ENCODE measurements at places on chromosomes 4 and X. TPM values are rescaled to one million over a fixed set of nuclear protein-coding genes. Genes with fewer than 3 reads are reported as not detected.

DNA sequence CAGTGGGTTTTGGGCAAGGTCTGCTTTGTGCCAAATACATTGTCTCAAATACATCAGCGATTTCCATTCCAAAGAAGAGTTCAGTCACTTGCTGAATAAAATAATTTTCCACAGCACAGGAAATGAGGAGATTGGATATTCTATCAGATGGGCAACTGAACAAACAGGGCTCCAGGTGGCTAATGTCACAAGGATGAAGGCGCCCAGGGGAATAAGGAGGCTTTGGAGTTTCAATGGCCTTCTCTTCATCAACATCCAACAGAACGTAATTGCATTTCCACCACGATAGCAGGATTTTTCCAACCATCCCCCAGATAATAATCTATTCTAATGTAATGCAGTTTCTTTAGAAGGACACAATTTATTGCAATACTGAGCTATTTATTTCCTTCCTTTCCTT, 104.7 kb upstream of the KLHL13 start:
- no peak overlapping the region for H3K4me3 ChIP-seq
- H3K4me1 ChIP-seq, result no peaks in the 10 kb centered on the region
- no peaks in the 10 kb centered on the region for H3K36me3 ChIP-seq

Gene STOX2
- total RNA-seq, result not detected

Gene LIN54
- total RNA-seq, result 40.2 TPM

GRCh38 chr4:47674144-47674543, 163.7 kb downstream of the CORIN start:
- H3K27ac ChIP-seq, result no peak overlapping the region
- H3K4me3 ChIP-seq, result no peak overlapping the region
- H3K36me3 ChIP-seq, result no peaks in the 10 kb centered on the region
- DNase-seq, result no peak
- H3K4me1 ChIP-seq, result no peaks in the 10 kb centered on the region

Gene ADGRL3
- not detected for total RNA-seq

- no peak for DNase-seq
- no peak overlapping the region for H3K4me3 ChIP-seq
- no peaks in the 10 kb centered on the region for H3K27me3 ChIP-seq
- no peak overlapping the region for H3K27ac ChIP-seq
- peaks cover 9% of the 10 kb centered on the region for H3K36me3 ChIP-seq
Measured at GRCh38 chr4:159355466-159355865, 252.6 kb downstream of the RAPGEF2 start.

GRCh38 chrX:155997436-155997835, at the start of gene IL9R:
Gene IL9R, plus strand, starts transcription at chrX:155997696. Its CDS starts 64 bp downstream, at chrX:155997760.
- peaks cover 31% of the 10 kb centered on the region for H3K36me3 ChIP-seq
- peak within 1 kb of the TSS; percentile 88 for H3K4me3 ChIP-seq
- H3K27ac ChIP-seq, result peak within 1 kb of the TSS; percentile 95
- peak; percentile 89 for DNase-seq
- no peaks in the 10 kb centered on the region for H3K27me3 ChIP-seq

Gene SORCS2
- not detected for total RNA-seq

GRCh38 chr4:156838761-156839160, 132.8 kb downstream of the PDGFC start:
- no peak overlapping the region for H3K27ac ChIP-seq
- no peak overlapping the region for H3K4me3 ChIP-seq
- no peaks in the 10 kb centered on the region for H3K36me3 ChIP-seq
- no peaks in the 10 kb centered on the region for H3K27me3 ChIP-seq

Gene FREM3
- total RNA-seq, result not detected

- DNase-seq, result no peak
- H3K27me3 ChIP-seq, result no peaks in the 10 kb centered on the region
- no peak overlapping the region for H3K4me3 ChIP-seq
- H3K27ac ChIP-seq, result no peak overlapping the region
- no peaks in the 10 kb centered on the region for H3K4me1 ChIP-seq
Measured at GRCh38 chr4:85967872-85968271, 392.0 kb downstream of the MAPK10 start.

DNA sequence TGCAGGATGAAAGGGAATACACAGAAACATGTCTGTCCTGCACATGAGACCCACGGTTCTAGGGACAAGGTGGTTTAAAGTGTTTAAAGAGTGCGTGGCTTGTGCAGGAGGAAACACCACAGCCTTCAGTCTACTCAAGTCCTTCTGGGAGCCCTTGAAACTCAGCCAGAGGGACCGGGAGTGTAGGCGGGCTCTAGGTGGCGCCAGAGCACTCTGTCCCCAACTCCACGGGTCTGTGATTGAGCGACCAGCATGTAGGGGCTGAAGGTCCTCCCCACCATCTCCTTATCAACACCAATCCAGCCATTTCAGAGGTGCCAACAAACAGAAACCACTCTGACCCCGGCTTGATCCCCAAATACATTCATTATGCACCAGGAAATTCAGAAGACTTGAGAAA, 82.0 kb upstream of the CLDN34 start:
- DNase-seq, result peak; percentile 55
- no peaks in the 10 kb centered on the region for H3K27me3 ChIP-seq
- H3K27ac ChIP-seq, result no peak overlapping the region
- no peaks in the 10 kb centered on the region for H3K36me3 ChIP-seq
- no peak overlapping the region for H3K4me3 ChIP-seq
- H3K4me1 ChIP-seq, result no peaks in the 10 kb centered on the region

DNA sequence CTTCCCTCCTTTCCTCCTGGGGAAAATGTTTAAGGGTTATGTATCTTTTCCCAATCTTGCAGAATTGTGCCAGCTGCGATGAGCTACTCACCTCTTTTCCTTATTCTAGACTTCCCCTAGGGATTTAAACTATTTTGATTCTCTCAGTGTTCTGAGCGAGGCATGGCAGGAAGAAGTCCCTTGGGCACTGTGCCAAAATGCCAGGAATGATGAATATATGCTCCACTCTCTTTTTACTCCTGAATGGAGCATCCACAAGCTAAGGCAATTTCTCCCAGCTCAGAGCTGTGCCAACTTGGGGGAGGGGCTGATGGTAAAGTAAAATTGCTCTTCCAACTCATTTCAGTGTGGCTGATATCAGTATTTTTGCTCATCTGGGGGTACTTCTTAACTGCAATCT, 4.0 kb upstream of the C4orf17 start:
- no peak overlapping the region for H3K4me3 ChIP-seq
- peak overlapping the region; percentile 61 for H3K27ac ChIP-seq
- peaks cover 34% of the 10 kb centered on the region for H3K4me1 ChIP-seq
- no peaks in the 10 kb centered on the region for H3K36me3 ChIP-seq
- DNase-seq, result no peak
- no peaks in the 10 kb centered on the region for H3K27me3 ChIP-seq

DNA sequence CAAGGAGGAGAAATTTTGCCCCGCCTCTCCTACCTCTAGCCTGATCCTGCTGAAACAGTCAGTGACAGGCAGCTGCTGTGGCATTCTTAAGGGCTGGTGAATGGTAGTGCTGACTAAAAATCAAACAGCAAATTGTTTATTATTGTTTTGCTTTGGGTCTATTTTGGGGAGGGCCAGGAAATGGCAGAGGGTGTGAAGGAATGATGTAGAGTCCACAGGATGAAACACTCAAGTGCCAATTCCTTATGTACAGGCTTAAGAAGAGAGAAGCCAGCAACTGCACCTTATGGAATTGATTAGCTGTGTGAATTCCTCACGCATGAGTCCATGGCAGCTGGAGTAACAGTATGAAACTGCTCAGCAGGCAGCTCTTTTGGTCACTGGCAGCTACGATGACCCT, 39.7 kb downstream of the VEGFC start:
- no peaks in the 10 kb centered on the region for H3K4me1 ChIP-seq
- no peaks in the 10 kb centered on the region for H3K27me3 ChIP-seq
- H3K27ac ChIP-seq, result no peak overlapping the region
- DNase-seq, result no peak
- H3K4me3 ChIP-seq, result no peak overlapping the region

- no peaks in the 10 kb centered on the region for H3K27me3 ChIP-seq
- H3K27ac ChIP-seq, result no peak overlapping the region
- no peaks in the 10 kb centered on the region for H3K36me3 ChIP-seq
- no peak for DNase-seq
- H3K4me3 ChIP-seq, result no peak overlapping the region
- no peaks in the 10 kb centered on the region for H3K4me1 ChIP-seq
Measured at GRCh38 chrX:22652596-22652995, 347.2 kb upstream of the DDX53 start.

- DNase-seq, result no peak
- no peak overlapping the region for H3K27ac ChIP-seq
- H3K27me3 ChIP-seq, result no peaks in the 10 kb centered on the region
- no peaks in the 10 kb centered on the region for H3K4me1 ChIP-seq
- H3K36me3 ChIP-seq, result no peaks in the 10 kb centered on the region
Measured at GRCh38 chrX:10608099-10608498, 12.3 kb downstream of the MID1 start.

Gene LANCL3
- total RNA-seq, result 0.29 TPM

- H3K4me1 ChIP-seq, result peaks cover 4% of the 10 kb centered on the region
- H3K27ac ChIP-seq, result no peak overlapping the region
- H3K36me3 ChIP-seq, result no peaks in the 10 kb centered on the region
- DNase-seq, result no peak
- H3K4me3 ChIP-seq, result no peak overlapping the region
- peaks cover 16% of the 10 kb centered on the region for H3K27me3 ChIP-seq
Measured at GRCh38 chr4:107855723-107856122, 31.0 kb downstream of the SGMS2 start.

Gene RBMXL3
- not detected for total RNA-seq

DNA sequence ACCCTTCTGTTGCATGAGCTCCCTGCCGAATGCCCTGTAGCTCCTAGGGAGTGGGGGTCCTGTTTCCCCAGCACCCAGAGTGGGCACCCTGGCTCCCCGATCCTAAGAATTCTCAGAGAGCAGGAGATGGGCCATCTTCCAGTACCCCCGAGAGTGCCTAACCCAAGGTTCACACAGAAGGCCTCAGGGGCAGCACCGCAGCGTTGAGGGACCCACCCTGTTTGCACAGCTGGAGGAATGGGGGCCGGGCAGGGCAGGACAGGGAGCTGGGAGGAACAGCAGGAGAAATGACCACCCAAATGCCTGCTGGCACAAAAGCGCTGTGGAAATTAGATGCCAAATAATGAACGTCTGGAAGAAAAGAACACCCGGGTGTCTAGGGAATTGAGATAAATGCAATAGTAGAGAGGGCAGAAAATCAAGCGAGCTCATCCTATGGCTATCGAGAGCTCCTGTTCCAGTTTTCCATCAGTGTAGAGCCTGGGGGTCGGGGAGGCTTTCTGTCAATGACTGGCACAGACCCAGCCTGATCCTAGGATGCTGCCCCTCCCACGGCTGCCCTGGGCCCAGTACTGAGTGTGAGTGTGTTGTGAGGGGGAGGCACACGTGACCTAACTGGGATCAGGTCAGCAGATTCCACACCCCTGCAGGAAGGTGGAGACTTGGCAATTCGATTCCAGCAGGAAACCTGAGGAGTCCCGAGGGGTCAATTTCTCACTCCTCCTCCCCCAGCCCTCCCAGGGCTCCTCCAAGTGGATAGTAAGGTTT, 25.7 kb downstream of the SEPTIN6 start:
- H3K4me3 ChIP-seq, result no peak overlapping the region
- DNase-seq, result no peak
- no peaks in the 10 kb centered on the region for H3K27me3 ChIP-seq
- peaks cover 51% of the 10 kb centered on the region for H3K36me3 ChIP-seq

DNA sequence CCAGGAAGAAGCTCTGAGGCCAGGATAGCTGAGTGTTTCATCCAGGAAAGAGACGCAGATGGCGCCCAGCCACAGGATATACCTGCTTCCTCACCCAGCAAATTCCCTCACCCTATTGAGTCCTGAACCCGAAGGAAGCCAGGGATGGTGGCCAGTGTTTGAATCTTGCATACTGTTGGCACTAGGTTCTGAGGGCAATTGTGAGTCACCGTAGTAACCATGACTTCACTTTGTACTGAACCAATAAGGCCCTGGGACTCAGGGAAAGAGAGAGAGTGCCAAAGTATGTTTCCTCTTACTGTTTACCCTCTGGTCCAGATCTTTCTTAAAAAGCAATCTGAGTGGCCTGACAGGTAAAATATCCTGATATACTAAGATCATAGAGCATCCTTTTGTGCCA, 25.6 kb upstream of the SMIM10L2A start:
- H3K4me1 ChIP-seq, result peaks cover 6% of the 10 kb centered on the region
- no peak overlapping the region for H3K27ac ChIP-seq
- H3K27me3 ChIP-seq, result no peaks in the 10 kb centered on the region
- DNase-seq, result no peak
- no peak overlapping the region for H3K4me3 ChIP-seq

DNA sequence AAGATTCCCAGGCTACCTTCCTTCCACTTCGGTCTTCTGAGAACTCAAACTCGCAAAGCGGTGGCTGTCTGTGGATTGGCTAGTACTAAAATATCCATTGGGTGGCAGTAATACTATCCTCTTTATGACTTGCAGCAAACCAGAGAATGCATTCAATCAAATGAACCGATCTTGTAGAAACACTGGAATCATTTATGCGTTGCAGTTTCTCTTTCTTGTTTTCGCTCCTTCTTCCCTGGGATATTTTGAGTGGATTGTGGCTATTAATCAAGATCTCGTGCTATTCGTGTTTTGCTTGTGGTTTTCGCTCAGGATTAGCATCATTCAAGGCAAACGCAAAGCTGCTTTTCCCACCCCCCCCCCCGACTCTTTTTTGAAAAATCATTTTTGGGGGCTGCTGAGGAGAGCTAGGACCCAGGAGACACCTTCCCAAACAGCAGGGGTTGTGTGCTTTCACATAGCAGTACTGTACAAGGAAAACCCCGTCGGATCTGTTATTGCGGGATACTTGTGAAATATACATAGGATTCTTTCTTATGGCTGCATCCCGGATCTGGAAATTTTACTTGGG, at the start of gene IL1RAPL1:
IL1RAPL1 (plus strand) TSS at position 466 of the 571 bp plus-strand sequence.
- DNase-seq, result no peak
- H3K27me3 ChIP-seq, result no peaks in the 10 kb centered on the region
- H3K4me1 ChIP-seq, result no peaks in the 10 kb centered on the region
- H3K4me3 ChIP-seq, result no peak within 1 kb of the TSS
- H3K36me3 ChIP-seq, result no peaks in the 10 kb centered on the region
- H3K27ac ChIP-seq, result no peak within 1 kb of the TSS

Gene CCNQ
- 23.9 TPM for total RNA-seq

DNA sequence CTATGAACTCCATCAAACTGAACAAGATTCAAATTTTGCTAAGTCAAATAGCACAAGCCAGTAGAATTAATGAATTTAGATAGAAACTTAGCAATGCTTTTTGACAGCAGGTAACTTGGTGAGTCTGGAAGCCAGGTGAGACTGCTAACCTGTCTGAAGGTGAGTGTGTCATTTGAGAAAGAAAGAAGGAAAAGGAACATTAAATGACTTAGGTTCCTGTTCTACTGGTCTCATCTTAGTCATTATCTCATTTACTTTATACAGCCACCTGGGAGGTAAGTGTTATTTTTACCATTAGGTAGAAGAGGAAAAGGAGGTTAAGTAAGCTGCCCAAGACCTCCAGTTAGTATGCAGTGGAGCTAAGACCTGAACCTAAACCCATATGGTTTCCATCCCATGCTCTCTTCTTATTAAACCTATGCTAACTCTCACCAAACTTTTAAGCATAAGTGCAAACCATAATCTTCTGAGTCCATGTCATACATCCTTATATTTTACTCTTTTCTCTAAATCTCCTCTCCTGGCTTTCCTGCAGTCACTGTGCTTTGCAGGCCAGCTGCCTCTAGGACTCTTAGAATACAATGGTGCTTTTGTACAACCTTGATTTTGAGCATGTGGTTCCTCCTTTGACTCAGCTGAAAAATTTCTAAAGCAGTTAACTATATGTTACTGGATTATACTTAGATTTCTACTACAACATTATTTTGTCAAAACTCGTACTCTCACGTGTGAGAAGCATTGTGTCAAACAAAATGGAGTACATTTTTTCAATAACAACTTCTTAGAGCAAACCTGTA, 68.5 kb downstream of the ATP10D start:
- DNase-seq, result no peak
- H3K4me1 ChIP-seq, result no peaks in the 10 kb centered on the region
- no peak overlapping the region for H3K4me3 ChIP-seq
- H3K36me3 ChIP-seq, result peaks cover 19% of the 10 kb centered on the region
- no peaks in the 10 kb centered on the region for H3K27me3 ChIP-seq

Gene NDP
- not detected for total RNA-seq

- H3K27me3 ChIP-seq, result no peaks in the 10 kb centered on the region
- H3K4me3 ChIP-seq, result peak overlapping the region; percentile 54
- peaks cover 21% of the 10 kb centered on the region for H3K36me3 ChIP-seq
Measured at GRCh38 chr4:152485726-152486276, 50.1 kb downstream of the FBXW7 start.
